Large intestine (tissue), 12 donors: ENCODE measurements at places on chromosomes 12 and 14.

DNA sequence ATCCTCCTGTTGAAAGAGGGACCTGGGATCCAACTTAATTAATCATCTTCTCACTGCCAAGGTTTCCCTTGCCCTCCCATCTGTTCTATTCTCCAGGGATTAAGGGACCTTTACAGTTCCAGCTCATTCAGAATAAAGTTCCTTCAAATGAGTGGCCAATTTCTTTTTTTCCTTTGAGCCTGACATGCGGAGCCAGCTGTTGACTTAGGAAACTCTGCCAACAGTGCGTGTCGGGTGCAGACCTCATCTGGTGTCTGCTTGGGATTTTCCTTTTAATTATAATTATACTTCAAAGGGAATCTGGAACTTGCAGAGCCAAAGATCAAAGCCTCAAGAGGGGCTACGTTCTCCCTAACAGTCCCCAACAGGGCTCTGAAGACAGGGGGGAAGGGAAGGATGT, 64.8 kb downstream of the CCDC60 start:
- no peak for DNase-seq

DNA sequence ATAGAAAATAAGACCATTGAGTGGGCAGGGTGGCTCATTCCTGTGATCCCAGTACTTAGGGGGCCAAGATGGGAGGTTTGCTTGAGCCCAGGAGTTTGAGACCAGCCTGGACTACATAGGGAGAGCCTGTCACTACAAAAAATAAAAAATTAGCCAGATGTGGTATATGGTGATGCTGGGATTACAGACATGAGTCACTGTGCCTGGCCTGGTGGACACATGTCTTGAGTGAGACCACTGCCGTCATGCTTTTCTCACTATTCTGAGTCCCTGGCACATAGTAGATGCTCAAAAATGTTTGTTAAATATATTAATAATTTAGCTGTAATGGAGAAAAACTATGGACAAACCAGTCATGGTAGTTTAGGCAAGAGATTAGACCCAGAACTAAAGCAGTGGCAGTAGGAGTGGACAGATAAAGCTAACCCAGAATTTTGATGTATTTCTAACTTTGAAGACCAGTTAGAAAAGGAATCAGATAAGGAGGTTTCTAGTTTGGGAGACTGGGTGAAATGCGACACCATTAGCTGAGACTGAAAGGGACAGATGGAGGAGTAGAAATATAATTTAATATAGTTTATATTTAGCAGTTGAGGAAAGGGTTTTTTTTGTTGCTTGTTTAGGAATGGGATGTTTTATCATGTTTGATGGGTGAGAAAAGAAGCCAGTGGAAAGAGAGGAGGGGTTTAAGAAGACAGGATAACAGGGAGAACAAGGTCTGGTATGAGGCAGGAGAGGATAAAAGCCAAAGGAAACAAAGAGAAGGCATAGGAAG, 7.4 kb upstream of the PTGES3 start:
- DNase-seq = no peak

GRCh38 chr14:94532447-94532846, 23.2 kb upstream of the SERPINA12 start:
- no peak for DNase-seq

GRCh38 chr12:42741771-42742510, 152.4 kb upstream of the PRICKLE1 start:
- DNase-seq = no peak

DNA sequence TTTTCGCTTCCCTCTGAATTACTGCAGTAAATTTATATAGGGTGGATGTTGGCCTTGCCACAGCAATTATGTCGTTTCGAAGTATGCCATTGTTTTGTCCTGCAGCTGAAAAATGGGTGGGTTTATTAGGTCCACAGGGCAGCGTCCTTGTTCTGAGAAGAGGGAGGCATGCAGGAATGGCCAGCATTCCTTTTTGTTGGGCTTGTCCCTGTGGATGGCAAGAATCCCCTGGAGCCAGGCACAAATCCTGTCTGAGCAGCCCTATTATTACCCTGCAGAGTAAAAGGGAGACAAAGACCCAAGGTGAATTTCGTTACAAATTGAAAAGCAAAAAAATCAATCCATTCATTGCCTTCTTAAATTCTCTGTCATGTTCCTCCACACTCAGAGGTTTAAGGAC, 88.1 kb downstream of the CHST11 start:
- DNase-seq = no peak

DNA sequence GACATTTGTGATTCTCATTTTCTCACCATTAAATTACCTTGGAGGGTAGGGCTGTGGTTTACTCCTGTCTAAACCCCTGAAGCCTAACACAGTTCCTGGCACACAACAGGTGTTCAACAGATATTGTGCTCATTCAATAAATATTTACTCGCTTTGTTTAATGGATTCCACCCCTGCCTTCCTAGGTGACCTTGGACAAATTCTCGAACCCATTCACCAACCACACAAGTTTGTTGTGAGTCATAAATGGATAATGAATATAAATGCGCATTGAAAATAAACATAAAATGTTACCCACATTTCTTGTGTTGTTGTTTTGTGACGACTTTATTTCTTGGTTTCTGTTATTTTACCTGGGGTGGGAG, 362 bp upstream of the TSFM start:
- no peak for DNase-seq

GRCh38 chr14:63257299-63257698, 53.1 kb downstream of the RHOJ start:
- no peak for DNase-seq

DNA sequence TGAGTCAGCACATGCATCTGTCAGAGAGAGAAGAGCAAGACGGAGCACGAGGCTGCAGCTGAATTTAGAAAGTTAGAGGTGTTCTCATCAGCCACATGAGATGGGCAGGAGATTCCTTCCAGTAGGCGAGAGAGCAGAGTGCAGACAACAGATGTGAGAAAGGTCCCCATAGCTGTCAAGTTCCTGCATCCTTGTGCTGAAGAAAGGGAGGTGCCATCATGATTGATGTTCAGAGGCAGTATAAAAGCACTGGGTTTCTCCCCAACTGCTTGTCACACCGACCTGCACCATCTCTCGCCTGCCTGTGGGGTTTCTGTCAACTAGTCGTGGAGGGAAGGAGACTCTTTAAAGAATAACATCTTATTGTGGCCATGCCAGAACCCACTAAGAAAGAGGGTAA, at the start of gene MYBPC1:
Gene MYBPC1, plus strand, starts transcription at position 272 of the 400 bp plus-strand sequence. Its CDS starts 100 bp downstream, at position 372.
- DNase-seq = no peak

- no peak for DNase-seq
These were observed 28.7 kb downstream of the NPAS3 start for GRCh38 chr14:32967421-32967820.

DNA sequence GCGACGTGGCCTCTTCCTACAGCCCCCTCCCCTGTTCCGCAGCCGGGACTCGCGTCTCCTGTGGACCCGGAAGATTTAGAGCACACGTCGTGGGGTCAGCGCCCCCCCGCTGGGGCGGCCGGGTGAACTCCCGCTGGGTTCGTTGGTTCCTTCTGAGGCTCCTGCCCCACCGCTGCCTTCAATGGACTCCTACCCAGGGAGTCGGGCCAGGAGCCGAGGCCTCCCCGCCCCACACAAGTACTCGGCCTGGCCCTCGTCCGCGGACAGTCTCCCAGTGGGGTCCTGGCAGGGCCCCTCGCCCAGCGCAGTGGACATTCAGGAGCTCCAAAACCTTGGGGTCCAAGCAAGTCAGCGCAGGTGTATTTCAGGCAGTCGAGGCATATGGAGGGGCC, 1.2 kb downstream of the MMP17 start:
- no peak for DNase-seq

DNA sequence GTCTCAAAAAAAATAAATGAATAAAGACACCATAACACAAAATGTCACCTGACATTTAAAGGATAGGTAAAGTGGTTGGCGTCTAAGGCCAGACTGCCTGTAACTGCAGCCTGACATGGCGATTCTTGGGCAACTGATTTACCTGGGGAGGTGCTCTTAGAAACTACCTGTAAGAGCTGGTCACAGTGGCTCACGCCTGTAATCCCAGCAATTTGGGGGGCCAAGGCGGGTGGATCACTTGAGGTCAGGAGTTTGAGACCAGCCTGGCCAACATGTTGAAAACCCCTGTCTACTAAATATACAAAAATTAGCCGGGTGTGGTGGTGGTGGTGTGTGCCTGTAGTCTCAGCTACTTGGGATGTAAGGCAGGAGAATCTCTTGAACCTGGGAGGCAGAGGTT, 8.4 kb downstream of the RPL6 start:
- DNase-seq = no peak

DNA sequence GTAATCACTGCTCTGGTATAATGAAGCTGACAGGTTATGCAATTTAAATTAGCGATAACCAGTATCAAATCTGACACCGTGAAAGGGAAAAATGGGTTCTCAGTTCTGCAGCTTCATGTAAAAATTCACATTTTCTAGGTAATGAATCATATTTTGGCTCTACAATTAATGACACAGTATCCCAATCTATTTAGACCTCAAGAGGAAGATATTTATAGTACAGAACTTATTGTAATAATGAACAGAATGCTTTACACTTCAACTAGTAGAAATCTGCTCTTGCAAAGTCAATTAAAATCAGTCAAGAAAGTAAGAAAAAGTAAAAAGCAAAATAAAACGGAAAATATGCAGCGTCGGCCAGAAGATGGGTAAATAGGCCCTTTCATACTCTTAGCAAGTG, 24.3 kb downstream of the SEL1L start:
- no peak for DNase-seq
